GM12878 (cell line): ENCODE measurements at places on chromosomes 11 and 22.

DNA sequence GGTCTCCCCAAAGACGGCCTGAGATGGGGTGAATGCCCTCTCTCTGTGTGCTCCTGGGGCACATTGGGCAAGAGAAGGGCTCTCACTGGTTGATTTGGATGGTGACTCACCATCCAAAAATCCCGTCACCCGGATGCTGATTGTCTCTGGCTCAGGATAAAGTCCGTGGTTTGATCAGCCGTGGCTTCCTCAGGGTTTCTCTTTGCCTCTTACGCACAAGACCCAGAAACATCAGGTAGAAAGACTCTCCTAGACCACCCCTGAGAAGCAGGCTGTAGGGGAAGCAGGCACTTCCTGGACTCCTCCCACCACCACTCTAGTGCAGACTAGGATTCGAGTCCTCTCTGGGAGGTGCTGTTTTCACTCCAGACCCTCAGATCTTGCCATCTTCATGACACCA, 176.1 kb upstream of the NCAM1 start:
- no peak for DNase-seq

DNA sequence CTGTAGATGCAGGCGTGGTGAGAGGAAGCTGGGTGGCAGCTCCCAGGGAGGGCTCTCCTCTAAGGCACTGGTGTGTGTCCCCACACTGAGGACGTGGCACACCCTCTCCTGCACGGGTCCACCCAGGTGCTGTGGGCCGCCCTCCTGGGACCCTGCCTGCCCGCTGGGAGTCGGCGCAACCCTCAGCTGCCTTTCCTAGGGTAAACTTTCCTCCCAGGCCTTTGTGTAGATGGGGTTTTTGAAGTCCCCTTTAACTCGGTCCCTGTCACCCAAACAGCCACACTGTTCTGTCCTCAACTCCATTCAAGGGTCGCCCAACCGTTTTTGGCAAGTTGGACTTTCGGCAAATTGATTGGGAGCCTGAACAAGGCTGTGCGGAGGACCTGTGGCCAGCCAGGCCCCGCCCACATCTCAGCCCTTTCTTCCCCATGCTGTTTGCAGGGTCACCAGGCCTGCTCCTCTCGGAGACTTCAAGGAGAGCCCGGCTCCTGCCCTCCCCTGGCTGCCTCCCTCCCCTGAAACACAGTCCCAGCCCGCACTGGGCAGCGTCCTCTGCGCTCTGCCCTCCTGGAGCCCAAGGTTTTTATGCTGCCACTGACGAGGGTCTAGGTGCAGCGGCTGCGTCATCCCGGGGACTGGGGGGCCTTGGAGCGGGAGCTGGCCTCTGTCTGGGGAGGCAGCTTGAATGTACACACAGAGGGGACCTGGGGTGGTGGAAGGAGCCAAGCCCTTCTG, 1126.2 kb downstream of the BRD1 start:
- no peak for DNase-seq

- no peak for DNase-seq
These were observed 52.4 kb downstream of the CD82 start for GRCh38 chr11:44617671-44618461.

- DNase-seq, result no peak
These were observed 9.8 kb upstream of the APOL6 start for GRCh38 chr22:35638410-35638809.

DNA sequence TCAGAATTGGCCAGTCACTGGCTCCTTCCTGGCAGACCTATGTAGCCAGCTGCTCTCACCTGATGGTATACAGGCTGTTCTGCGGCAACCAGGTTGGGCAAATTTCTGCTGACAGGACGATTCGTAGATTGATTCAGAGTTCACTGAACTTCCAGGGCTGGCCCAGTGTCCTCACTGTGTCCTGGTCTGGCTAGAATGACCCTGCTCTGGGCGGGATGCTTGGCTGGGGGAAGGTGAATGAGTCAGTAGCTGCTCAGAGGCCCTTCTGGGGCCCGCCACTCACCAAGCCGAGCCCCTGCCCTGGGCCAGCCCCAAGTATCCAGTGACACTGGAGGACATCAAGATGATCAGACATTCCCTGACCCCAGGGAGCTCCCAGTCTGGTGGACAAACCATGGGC, 62.9 kb upstream of the WNT11 start:
- no peak for DNase-seq

GRCh38 chr22:41517172-41518047, 26.9 kb downstream of the POLR3H start:
- DNase-seq, result no peak

DNA sequence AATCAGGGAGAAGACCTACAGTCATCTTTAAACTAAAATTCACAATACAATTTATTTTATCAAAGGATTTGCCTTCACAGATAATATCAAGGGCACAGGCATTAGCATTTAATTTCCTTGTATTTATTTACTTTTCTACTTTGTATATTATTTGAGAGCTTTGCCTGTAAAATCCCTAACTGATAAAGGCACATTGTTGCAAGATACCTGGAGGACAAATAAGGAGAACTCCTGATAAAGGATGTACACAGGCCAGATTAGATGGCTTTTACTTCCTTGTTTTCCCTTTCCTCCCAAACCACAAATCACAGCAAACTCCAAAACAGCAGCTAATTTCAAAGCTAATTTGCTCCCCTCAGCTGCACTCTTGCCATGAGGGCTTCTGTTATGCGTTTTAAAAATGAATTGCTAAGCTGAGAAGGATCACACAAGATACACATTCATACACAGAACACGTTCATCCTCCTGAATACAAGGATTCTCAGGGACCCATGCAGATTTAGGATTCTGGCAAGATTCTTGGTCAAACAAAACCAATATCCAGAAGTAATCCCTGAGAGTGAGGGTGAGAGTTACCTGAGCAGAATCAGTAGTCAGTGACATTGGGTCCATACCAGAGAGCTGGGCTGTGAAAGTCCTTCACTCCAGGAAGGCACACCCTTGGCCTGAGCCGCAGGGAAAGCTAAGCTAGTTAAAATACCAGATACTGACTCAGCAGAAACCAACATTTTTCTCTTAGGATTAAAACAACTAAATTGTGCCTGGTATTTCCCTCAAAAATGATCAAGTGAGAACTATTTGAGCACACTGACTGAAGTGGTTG, 100.3 kb upstream of the CLPB start:
- DNase-seq, result no peak

DNA sequence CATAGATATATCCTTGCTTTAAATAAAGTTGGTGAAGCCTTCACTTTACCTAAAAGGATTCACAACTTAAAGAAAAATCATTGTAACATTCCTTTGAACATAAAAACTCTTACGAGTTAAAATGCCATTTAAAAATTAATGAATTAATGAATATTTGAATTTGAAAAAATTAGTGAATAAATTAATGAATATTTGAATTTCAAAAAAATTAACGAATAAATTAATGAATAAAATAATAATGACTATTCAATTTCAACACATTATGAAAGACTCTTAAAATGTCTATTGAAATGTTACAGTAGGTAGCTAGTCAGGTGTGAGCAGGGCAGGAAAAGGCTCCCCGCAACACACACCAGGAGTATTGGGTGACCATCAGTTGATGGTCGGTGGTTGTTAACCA, 22.9 kb downstream of the ARHGAP20 start:
- DNase-seq, result no peak

DNA sequence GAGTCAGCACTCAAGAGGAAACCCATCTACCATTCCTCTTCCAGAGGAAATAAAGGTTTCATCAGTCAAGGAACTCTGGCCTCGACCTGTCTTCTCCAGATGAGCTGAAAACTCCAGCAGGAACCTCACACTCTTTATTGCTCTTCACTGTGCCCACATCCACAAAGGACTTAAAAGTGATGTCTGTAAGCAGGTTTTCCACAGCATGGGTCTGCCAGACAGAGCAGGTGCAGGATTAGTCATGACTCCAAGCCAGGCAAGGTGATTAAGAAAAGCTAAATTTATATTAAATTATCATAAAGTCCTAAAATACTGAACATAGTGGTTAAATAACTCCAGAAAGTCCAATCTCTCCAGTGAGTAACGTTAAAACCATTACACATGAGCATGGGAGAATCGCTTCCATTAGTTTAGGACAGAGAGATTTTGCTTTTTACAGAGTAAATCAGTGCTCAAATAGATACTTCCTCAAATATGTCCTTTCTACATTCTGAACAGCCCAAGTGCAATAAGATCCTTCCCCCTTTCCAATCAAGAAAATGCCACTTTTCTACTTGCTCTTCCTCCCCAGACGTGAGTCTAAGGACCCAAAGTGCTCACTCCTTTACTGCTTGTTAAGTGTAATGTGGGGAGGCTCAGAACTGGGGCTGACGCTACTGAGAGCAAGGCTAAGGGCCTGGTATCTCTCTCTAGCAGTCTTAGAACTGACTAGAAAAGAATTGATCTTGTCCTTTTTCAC, 10.7 kb upstream of the CKAP5 start:
- DNase-seq, result no peak

DNA sequence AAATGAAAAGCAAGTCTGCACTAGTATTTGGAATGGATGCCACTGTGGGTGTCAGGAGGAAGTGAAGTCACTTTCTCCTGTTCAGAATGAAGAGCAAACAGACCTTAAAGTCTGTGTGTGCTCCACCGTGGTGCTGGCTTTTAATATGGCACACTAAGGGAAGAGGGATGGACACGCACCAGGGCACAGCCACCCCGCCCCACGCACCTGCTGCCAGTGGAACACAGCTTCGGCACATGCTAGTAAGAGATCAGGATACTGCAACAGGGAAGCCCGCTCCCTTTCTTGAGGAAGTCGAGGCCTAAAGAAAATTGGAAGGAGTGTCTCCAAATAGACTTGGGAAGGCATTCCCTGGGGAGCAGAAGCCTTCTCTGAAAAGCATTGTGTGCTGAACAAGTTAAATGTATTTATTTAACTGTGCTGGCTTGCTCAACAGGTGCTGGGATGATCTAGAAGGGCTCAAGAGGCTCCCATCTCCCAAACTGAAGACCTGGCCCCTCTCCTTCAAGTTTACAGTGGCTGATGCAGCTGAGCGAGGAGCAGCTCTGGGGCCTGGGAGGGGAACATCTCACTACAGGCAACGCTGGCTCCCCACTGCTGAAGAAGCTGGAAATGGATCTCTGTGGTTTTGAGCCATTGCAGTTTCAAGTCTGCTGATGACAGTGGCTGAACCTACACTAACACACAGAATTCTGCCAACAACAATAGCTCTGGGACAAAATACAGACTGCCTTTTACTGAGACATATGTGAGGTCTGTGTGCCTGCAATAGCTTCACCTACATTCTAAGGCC, 504.6 kb upstream of the B3GAT1 start:
- DNase-seq, result no peak

DNA sequence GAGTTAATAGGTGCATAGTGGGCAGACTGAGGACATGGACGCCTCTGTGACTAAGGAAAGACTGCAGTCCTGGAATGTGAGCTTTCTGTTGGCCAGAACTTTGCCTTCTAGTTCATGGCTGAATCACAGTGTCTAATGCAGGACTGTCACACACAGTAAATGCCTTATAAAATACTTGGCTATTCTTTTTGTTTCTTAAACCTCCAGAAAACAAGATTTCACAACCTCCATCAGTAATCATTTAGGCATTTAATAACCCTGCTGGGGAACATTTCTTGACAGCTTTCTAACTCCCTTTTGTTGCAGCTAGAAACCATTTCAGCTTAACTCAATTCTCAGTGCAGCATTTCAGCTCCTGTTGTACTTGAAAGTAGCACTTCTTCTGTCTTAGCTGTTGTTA, 335.8 kb upstream of the DDI1 start:
- no peak for DNase-seq

- DNase-seq, result no peak
These were observed 318.1 kb upstream of the PITPNB start for GRCh38 chr22:28237112-28237511.

DNA sequence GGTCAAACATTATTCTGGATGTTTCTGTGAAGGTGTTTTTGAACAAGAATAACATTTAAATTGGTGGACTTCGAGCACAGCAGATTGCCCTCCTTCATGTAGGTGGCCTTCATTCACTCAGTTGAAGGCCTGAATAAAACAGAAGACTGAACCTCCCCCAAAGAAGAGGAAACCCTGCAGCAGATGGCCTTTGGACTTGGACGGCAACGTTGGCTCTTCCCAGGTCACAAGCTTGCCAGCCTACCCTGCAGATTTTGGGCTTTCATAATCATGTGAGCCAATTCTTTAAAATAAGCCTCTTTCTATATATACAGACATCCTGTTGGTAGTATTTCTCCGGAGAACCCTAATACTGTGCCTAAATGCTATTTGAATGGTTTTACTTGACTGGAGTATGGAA, 432.2 kb upstream of the NARS2 start:
- DNase-seq, result no peak

GRCh38 chr11:120336641-120337354, 585 bp downstream of the ARHGEF12 start:
- DNase-seq, result no peak

DNA sequence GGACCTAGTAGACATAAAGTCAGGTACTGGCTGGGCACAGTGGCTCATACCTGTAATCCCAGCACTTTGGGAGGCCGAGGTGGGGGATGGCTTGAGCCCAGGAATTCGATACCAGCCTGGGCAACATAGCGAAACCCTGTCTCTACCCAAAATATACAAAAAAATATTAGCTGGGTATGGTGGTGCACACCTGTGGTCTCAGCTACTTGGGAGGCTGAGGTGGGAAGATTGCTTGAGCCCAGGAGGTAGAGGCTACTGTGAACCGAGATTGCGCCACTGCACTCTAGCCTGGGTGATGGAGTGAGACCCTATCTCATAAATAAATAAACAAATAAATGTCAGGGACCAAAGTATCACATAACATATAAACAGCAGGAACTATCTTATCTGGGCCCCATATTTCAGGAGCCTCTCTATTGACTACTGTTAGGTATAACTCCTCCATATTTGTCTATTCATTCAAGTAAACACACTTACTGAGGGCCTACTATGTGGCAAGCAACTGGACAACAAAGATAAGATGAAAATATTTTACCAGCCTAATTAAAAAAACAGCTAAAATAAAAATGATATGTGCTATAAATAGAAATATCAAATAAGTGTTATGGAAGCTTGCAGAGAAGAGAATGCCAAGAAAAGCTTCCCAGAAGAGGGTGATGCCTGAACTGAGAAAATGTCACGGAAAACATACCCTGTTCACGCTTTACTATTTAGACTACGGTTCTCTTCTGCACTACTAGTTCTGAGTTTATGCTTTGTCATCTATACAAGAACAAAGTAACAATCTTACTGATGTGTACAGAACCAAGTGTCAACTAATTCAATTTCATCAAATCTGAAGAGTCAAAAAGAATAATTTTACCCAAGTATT, 2.0 kb downstream of the NUP98 start:
- no peak for DNase-seq

DNA sequence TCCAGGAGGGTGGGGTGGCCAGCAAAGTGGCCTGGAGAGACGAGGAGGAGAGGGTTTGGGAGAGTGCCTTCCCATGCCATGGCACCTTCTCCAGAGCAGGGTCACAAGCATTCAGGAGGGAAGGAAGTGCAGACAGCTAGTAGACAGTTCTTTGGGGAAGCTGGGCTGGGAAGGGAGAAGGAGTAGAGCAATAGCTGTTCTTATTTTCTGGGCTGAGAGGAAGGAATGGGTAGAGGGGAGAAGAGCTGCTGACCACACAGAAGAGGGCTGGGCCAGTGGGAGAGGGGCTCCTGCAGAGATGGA, 14.8 kb upstream of the PICK1 start:
- DNase-seq, result no peak

- DNase-seq, result no peak
These were observed 47.8 kb downstream of the SLC22A12 start for GRCh38 chr11:64638829-64639228.

GRCh38 chr22:17802822-17803221, 28.6 kb upstream of the BID start:
- no peak for DNase-seq
